ENCODE measurements at places on chromosomes 3 and 15.

- DNase-seq, result no peak
Measured at GRCh38 chr3:159924411-159924810, 64.2 kb upstream of the IL12A start.

- DNase-seq, result no peak
Measured at GRCh38 chr3:192993411-192993810, 75.8 kb upstream of the MB21D2 start.

- no peak for DNase-seq
Measured at GRCh38 chr3:5212628-5213573, 25.4 kb downstream of the EDEM1 start.

GRCh38 chr3:147699175-147699838 is 290.1 kb downstream of the ZIC1 start:
- peak; percentile 73 for DNase-seq

DNA sequence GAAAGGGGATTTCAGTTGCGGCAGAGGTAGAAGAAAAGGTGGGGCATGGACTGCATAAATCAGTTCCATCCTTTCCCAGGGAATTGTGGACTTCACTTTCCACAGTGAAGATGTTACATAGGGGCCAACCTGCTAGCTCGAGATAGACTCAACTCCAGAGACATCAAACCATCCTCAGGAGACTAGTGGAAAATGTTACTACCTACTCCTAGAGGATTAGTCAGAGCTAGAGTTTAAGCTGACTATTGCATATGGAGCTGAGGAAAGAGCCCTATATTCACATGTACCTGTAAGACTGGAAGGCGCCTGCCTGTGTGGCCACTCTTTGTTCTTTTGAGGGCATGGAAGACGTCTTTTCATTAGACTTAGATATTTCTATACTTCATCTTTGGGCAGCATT is 69.2 kb downstream of the KLHL25 start:
- DNase-seq, result no peak

DNA sequence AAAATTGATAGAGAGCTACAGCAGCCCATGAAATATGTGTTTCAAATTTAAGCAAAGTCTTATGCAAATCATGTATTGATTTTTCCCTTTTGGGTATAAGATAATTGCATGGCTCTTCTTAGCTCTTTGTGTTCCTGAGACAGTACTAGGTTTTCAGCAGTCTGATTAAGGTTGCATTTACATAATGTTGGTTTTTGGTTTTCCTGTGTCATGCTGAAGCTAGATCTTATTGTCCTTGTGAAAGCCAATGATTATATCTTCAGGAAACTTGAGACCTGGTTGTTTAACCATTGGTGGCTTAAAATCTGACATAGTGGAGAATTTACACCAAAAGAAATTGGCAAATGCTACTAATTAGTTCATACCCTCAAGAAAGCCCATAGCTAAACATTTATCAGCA is 392.6 kb downstream of the ZPLD1 start:
- DNase-seq, result no peak

DNA sequence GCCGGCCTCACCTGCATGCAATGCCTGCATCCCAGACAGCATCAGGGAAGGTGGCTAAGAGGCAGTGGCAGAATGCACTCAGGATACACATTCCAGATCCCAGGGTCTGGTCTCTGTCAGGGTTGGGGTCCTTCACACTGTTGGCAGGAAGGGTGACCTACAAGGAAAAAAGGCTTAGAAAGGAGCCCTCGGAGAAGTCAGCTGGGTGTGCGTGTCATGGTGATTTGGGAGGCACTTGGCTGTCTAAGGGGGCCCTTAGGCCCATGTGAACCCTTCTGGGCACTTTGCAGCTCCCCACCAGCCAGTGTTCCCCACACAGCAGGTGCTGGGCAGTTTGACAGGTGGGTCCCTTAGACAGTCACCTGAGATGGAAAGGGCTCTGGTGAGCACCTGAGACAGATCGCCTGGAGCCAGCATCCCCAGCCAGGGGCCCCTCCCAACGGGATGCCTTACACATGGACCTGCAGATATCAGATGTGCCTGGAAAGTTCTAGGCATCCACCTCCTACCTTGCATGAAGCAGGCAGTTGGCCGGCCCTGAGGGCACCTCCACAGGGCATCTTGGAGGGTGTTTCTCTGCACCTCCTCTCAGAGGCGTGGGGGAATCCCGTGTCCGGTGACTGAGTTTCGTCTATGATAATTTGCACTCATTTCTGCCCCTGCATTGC is 131.6 kb downstream of the LRRK1 start:
- DNase-seq, result no peak

DNA sequence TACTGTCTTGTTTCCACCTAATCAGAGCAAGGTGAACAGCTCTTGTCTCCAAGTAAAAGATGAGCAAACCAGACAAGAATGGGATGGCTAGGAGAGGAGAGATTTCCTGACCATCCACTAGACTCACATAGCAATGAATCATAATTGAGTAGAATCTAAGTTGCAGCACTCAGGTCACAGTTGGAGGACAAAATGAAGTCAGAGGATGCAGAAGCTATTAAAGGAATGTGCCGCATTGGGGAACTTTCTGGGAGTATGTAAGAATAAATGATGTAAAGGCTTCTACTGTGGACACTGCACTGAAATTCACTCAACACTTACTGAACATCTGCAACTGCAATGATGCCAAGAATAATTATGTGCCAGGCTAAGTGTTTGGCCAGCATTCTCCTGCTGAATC is 217.4 kb upstream of the WNT5A start:
- DNase-seq, result no peak

DNA sequence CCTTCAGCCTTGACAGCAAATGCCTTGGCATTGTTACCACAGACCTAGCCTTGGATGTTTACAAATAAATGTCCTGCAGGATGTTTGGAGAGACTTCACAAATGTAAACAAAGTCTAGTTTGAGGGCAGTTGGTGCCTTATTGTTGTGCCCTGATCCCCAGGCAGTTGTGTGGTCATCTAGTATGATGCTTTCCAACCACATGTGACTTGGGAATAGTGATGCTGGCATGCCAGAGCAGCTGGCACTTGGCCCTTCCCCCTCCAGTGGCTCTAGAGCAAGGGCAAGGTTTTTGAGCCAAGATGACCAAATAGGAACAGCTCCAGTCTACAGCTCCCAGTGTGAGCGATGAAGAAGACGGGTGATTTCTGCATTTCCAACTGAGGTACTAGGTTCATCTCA is 258.2 kb downstream of the ADAMTS17 start:
- DNase-seq, result no peak

DNA sequence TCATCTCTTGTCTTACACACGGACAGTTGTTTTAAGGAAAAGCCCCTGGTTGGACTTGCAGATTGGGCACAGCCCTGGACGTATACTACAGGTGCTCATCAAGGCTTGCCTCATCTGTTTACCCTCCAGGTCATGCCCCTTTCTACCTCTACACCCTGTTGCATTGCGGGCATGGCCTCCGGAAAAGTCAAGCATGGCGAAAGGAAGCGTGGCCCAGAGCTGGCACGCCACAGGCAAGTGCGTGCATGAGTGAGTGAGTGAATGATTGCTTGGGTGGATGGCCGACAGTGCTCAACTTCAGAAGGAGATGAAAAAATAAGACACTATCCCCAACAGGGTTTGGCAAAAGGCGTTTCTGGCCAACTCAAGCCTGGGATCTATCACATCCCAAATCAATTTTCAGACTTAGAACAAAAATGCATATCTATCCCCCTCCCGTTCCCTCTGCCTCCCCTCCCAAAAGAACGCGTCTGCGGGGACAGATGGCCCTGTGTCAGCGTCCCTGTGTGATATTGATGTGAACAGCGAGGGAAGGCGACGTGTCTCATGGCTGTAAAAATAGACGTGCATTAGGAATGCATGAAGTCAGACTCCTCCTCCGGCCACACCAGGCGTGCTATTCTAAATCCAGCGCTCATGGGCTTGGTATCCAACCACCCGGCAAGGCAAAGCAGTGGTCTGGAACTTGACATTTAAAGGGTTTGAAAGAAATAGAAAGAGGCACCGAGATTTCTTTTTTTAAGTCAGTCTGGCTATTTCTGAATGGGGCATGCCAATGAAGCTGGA is 96.0 kb downstream of the RPLP1 start:
- DNase-seq, result no peak

DNA sequence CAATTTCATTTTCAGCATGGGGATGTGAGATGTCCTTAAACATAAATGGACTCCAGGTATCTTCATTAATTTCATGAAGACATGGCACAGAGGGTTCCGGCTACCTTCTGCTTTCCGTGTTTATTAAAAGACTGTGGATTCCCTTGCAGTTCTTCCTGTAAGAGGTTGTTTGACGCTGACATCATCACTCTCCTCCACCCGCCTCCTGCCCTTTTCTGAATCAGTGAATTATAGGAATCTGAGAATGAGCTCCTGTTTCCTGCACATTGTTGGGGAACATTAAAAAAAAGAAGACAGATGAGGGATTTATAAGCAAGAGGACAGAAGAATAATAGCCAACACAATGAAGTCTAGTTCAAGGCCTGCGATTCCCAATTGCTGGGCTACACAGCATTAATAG is 191.3 kb downstream of the LPP start:
- DNase-seq, result no peak

DNA sequence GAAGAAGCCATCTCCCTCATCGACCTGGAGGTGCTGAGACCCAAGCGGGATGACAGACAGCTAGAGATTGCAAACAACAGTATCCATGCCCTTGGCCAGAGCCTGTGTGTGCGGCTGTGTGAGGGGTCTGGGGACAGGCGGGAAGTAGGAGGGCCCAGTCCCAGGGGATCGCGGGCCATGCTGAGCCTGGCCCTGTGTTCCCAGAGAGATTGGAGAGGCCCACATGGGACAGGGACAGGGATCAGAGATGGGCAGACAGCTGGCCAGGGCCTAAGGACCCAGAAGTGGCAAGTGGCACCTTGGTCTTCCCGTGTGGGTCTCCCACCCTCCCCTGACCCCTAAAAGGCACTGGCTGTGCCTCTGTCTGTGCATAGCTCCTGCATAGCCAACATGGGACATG is 10.9 kb upstream of the RHO start:
- DNase-seq, result no peak

- DNase-seq, result no peak
Measured at GRCh38 chr3:5889374-5889773, 701.9 kb downstream of the EDEM1 start.

DNA sequence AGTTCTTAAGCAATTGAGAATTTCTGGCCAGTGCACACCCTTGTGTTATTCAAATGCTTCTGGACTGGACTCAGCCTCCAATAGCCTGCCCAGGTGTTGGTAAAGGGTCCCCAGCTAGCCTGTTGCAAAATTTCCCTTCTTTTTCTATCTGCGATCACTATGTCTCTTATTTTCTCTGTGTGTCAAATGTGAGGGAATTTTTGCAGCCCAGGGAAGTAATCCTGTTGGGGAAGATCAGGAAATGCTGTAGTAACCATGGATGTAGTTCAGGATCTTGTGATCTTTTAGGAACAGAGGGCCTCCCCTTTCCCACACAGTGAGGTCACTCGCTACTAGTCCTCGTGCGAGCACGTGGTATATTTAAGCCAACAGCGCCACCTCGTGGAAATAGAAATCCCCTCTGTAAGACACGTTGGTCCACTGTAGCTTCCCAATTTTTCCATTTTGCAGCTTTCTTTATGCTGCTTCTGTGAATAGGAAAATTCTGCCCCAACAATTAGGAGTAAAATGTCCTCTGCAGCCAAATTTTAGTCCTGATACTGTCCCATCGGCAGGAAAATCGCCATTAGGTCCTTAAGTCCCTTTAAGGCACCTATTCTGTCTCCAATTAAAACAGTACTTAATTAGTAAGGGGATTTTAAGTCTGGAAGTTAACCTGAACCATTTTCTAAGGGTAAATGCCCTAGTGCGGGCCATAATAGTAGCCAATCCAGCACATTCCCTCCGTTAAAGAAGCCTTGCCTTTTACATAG is 4.0 kb upstream of the SMCO1 start:
- peak; percentile 36 for DNase-seq

DNA sequence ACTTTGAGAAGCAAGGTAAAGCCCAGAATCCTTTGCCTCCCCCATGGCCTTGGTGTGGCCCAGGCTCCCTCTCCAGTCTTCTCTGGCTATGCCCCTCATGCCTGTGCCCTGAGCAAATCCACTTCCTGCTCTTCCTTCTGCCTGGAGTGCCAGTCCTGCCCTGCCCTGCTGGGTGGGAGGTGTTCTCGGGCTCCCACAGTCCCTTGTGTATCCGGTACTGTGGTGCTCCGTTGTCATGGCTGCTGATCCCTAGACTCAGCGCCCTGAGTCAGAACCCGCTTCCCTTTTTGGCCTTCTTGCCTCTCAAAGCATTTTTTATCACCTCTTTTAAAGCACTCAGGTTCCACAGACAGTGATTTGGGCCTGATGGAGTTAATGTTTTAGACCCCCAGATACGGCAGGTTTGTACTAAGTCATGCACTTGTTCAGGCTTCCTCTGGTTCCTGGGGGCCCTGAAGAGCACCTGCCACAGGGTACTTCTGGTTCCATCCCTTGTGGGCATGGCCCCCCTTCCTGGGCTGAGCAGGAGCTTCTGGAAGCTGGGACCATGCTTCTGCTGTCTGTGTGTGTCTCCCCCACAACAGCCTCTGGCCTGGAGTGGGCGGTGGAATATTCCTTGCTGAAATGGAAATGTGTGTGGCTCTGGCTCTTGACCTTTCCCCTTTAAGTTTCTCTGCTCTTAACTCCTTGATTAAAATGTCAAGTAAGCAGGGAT is 29.6 kb upstream of the ADAMTS7 start:
- no peak for DNase-seq

DNA sequence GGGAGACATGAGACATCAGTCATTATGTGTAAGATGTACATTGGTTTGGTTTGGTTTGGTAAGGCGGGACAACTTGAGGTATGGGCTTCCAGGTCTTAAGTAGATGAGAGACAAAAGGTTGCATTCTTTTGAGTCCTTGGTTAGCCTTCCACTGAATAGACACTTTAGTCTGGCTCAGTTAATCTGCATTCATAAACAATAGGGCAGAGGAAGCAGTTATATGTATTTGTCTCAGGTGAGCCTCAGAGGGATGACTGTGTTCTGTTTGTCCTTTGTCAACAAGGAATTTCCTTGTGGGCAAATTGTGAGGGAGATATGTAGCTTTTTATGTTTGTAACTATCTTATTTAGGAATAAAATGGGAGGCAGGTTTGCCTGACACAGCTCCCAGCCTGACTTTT is 50.4 kb downstream of the TCF12 start:
- DNase-seq, result no peak

GRCh38 chr3:99269606-99270351 is 368.3 kb upstream of the DCBLD2 start:
- no peak for DNase-seq

GRCh38 chr3:143529018-143529478 is 319.2 kb downstream of the SLC9A9 start:
- no peak for DNase-seq

DNA sequence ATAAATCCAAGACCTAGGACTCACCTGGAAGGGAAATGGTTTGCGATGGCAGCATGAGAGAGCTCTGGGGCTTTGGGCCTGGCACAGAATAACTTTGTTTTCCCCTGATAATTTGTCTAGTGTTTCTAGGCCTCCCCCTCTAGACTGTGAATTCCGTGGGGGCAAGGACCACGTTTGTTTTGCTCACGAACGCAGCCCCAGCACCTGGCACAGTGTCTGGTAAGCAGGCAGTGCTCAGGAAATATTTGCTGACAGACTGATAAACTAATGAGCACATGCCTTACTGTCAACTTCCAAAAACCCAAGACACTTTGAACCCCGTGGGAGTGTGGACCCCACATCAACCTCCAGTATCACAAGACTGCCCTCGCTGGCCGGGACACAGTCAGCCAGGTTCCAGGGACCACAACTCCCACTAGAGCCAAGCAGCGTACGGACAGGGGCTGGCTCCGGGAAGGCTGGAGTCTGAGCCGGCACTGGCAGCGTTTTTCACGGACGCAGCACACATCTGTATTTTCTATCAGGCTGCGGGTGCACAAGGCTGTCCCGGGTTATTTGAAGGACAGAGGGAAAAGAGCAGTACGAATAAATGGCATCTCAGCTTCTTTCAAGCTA is 146.5 kb downstream of the XXYLT1 start:
- DNase-seq, result no peak

GRCh38 chr3:152197451-152197850 is 71.3 kb upstream of the MBNL1 start:
- no peak for DNase-seq
